ENCODE measurements at places on chromosomes 1 and 21. TPM values are rescaled to one million over a fixed set of nuclear protein-coding genes. Genes with fewer than 3 reads are reported as not detected.

- no peak for DNase-seq
These were observed 67.4 kb upstream of the DMRTA2 start for GRCh38 chr1:50490640-50491039.

DNA sequence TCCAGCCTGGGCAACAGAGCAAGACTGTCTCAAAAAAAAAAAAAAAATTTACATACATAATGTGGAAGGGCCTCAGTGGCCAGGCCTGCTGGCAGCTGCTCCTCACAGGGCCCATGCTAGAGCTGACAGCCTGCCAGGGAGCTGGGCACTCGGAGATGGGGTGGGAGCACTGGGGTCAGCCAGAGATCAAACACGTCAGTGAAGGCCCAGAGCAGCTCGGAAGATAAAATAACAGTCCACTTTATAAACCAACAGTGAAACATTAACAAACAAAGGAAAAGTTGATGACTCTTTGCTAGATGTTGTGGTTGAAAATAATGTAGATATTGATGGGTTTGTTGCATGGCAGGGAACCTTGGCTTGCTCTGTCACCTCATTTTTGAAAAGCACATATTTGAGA lies 42.7 kb downstream of the ATP5PF start:
- no peak for DNase-seq

DNA sequence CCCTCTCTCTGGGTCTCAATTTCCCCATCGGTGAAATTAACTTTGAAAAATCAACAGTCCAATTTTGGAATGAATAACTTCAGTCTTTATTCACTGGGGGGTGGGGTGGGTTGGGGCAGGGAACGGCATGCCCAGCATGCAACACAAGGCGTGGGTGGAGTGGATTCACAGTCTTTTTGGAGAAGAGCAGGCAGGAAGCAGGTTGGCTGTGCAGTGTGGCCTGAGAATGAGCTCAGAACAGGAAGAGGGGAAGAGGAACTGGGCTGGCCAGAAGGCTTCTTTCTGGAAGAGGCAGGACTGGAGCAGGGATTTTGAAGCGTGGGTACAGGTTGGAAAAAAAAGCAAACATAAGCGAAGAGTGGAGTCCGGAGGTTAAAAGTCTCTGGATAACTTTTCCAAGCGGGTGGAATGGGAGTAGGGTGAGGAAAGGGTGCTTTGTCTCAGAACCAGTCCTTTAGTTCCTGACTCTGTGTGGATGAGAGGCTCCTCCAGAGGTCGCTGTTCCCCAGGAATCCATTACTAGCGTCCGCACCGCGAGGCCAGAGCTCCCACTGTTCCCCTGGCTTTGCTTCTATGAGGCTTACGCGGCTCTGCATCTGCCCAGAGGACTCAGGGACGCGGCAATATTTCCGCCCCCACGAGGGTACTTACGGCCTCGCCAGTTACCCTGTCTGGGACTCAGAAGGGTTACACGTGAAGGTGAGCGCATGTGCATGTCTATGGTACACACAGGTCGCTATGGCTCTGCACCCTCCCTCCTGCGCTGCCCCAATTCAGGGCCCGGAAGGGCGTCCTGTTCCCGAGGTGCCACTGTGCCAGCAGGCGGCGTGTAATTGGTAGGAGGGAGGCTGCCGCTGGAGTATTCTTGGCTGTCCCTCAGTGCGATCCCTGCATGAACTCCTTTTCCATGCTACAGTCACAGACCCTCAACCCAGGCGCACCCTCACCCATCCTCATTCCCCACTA lies 5.5 kb upstream of the FOXD2 start:
- DNase-seq = no peak

KRTAP11-1 gene
- polyA plus RNA-seq = not detected

NKAIN1 gene
- not detected for polyA plus RNA-seq

GRCh38 chr1:155529929-155530328 lies 32.7 kb downstream of the ASH1L start:
- DNase-seq = no peak

GRCh38 chr1:152109231-152109997 lies 5.8 kb downstream of the TCHH start:
- no peak for DNase-seq

- DNase-seq = no peak
These were observed at the start of gene CYP4A11 for GRCh38 chr1:46941135-46941694. CYP4A11 (minus strand) TSS chr1:46941476; CDS start chr1:46941433, 43 bp downstream.

- DNase-seq = no peak
These were observed 228.0 kb upstream of the TMEM51 start for GRCh38 chr1:14925336-14926136.

RAD54L gene
- 5.1 TPM for polyA plus RNA-seq

ADORA1 gene
- polyA plus RNA-seq = 0.10 TPM

- no peak for DNase-seq
These were observed 21.6 kb upstream of the SLAMF6 start for GRCh38 chr1:160544647-160545046.

DNA sequence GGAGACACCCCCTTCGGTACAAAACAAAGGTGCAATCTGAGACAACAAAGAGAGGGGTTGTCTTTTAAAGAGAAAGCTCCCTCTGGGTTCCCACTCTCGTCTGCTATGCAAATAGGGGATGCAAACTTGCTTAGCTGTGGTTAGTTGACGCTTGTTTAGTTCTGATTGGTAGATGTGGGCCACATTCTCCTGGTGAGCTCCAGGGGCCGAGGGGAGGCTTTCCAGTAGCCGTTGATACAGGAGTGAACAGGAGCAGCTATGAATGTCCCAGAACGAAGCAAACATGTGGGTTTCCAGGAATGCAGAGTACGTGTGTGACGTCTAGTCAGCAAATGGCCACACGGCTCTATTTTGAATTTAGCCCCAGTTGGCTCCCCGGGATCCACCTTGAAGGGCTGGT lies 14.7 kb downstream of the TFF2 start:
- no peak for DNase-seq

ZFP69 gene
- 3.5 TPM for polyA plus RNA-seq

BRDT gene
- not detected for polyA plus RNA-seq

- DNase-seq = no peak
These were observed 54.1 kb downstream of the NPHP4 start for GRCh38 chr1:5938101-5938646.

GRCh38 chr1:228402641-228403025 lies 4.0 kb downstream of the TRIM11 start:
- DNase-seq = no peak
